ENCODE measurements at places on chromosomes 6 and 20.

GRCh38 chr6:142551274-142551811, 249.5 kb downstream of the ADGRG6 start:
- DNase-seq = peak; percentile 14

DNA sequence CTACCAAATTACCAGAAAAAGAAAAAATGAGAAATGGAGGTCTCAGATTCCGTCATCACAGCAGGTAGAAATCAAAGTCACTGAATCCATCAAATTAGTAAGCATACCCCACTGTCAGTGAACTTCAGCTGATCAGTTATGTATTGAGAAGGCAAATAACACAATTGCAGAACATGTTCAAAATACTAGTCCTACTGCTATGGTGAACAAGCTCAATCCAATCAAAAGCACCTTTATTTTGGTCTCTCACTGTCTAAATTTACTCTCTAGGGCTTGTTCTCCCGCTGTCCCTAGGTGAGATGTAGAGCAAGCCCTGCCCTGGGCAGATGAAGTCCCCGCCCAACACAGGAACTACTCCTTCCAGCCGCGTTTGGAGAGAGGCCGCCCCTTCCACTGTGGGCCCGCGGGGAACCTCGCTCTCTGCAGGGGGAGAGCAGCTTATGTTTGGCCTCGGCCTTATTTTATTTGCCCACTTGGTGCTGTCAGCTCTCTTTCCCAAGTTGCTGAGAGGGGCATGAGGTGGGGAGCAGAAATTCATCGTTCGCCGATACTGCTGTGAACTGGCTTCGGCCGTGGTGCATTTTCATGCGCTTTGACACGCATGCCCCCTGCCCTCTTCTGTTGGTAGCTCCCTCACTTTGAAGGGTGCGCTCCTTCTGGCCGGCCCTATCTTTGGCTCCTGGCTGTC, 14.3 kb upstream of the MAP1LC3A start:
- DNase-seq = no peak

GRCh38 chr6:156538875-156539660, 238.1 kb upstream of the ARID1B start:
- DNase-seq = no peak

GRCh38 chr20:15847196-15847784, 726.0 kb downstream of the KIF16B start:
- DNase-seq = no peak

DNA sequence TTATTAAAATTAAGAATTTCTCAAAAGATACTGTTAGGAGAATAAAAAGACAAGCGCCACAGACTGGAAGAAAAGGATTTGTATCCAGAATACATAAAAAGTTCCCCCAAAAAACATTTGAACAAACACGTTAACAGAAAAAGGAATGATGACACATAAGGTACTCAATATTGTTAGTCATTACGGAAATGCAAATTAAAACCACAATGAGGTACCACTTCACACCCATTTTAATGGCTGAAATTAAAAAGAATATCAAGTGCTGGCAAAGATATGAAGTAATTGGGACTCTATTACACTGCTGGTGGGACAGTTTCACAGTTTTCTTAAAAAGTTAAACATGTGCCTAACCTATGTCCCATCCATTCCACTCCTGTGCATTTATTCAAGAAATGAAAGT, 51.4 kb downstream of the HECA start:
- DNase-seq = no peak

DNA sequence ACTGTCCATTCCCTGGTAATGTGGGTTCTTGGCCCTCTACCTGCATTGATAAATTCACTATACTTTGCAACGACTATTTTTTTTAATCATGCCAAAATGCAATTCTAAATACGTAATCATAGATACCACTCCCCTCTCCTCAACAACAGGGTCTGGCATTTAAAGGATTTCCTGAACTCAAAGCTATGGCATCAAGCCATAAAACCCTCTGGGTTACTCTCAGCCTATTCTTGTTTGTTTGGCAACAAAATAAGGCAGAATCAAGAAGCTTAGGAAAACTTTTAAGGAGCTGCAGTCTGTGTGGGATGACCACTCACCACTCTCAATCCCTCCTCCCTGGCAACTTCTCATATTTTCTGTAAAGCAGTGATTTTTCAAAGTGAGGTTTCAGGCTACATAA, 669.9 kb upstream of the ID4 start:
- no peak for DNase-seq

DNA sequence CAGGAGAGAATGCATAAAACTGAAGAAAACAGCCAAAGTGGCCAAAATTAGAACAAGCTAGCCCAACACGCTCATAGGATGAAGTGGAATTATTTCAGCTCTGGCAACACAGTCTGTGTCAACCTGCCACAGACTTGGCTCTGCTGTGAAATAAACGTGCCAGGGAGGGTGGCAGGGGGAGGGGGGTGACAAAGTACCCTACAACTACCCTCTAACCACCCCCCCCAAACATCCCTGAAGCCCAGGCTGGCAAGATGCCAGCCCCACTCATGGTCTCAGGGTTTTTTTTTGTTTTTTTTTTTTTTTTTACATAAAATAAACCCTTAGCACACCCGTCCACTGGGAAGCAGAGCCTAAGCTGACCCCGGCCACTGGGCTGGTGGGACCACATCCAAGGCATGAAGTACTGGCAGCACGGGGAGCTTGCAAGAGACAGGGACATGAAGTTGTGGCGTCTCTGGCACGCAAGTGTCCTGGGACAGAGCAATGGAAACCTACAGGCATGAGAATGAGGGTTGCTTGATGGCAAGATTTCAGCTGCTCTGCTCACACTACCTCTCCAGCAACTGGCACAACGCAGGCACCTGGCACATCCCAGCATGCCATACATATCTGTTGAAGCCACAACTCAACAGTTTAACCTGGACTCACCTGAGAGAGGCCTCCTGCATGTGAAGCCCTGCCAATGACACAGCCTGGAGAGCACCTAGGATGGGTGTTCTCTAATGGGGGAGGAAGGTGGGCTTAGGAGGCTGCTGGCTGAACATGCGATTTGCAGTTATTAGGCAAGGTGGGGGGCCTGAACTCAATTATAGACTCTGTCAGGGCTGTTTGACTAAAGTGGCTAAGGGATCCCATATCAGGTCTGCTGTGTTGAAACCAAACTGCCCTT, 76.4 kb downstream of the TRAM2 start:
- no peak for DNase-seq

- no peak for DNase-seq
These were observed 537 bp downstream of the CSTF1 start for GRCh38 chr20:56392881-56393482.

- no peak for DNase-seq
These were observed 23.0 kb upstream of the BMP5 start for GRCh38 chr6:55898342-55898741.

DNA sequence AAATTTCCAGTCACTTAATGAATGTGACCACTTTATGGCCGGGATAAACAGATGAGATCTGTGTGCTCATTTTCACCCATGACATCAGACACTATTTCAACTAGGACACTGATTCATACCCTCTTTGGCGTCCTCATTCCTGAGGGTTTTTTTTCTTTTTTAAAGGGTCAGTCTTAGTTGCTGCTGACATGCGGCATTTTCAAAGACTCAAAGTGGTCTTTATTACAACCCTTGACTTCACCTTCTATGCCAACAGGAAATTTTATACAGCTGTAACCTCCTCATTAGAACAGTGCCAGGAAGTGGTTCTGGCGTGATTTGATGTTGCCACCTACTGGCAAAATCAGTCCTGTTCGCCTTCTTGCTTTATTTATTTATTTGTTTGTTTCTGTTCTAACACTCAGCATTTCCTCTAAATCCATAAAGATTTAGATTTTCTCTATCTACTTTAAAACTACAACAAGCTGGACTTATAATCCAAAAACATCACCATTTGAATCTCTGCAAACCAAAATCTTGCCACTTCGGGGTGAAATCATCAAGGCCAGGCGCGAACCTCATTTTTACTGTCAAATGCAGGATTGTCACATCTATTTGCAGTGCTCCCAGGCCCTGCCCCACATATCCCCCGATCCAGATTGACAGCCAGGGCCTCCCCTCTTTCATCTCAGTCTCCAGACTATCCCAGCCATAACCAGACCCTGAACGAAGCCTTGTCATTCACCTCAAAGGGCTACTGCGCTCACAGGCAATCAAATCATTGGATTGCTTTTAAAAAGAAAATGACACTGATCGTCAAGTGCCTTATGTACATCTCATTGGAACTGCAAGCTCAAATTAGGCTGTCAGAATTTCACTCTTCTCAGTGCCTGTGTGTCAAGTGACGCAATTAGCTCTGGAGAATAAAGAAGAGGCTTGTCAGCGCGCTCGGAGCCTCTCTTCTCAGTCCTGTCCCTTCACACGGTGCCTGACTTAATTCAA, 77.5 kb downstream of the C6orf118 start:
- no peak for DNase-seq

DNA sequence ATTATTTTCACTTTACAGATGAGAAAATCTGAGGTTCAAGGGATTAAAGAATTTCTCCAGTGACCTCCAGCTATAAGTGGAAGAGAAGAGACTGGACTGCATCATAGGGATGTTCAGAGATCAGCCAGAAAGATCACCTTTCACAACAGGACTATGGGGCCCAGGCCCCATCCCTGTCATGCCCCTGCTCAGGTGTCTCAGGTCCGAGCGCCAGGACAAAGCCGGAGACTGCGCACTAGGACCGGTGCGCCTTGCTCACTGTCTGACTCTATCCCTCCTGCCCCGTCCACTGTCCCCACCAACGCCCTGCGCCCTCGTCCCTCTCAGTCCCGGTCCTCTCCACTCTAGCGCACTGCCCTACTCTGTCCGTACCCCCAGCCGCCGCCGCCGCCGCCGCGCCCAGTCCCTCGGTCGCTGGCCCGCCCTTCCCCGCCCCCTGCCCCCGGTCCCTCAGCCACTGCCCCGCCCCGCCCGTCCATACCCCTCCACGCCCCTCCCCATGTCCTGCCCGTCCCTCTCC, 521 bp upstream of the RAD21L1 start:
- no peak for DNase-seq

DNA sequence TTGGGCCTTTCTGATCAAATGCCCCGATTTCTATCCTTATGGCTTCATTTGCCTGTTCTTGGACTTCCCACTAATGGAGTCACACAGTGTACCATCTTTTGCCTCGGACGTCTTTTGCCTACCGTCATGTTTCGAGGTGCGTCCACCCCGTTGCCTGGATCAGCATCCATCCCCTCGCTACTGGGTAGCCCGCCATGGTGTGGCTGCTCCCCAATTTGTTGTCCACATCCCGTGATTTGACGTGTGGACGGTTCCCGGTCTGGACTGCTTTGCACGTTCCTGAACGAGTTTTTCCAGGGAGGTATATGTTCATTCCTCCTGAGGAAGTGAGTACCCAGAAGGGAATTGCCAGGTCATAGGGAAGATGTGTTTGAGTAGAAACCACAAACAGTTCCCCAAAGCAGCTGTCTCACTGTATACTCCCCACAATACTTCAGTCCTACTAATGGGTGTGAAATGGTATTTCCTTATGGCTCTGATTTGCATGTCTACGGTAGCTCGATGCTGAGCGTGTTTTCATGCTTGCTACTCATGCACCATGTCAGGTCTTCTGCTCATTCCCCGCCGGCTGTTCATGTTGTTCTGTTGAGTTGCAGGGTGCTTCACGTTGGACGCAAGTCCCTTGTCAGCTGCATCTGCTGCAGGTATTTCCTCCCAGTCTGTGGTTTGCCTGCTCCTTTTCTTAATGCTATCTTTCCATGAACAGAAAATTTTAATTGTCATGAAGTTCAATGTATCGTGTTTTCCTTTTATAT, 86.8 kb upstream of the AFDN start:
- DNase-seq = no peak

GRCh38 chr20:58184984-58185383, 43.5 kb downstream of the ANKRD60 start:
- no peak for DNase-seq

- no peak for DNase-seq
These were observed 82.1 kb upstream of the GGTLC1 start for GRCh38 chr20:24070679-24071078.

DNA sequence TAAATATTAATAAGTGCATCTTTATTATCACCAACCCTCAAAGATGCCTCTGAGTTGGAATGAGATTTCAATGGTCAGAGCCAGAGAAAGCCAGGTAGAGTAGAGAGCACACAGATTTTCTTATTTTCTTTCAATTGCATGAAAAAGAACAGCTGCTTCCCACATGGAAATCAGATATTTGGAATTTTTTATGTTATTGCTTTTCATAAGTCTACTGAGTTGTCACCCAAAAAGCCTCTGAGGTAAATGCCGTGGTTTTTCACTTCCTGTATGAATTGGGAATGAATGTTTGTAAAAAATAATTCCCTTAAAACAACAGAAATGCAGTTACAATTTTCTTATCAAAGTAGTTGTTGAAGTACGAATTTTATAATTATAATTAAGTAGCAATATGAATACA, 563.1 kb downstream of the RFPL4B start:
- DNase-seq = no peak
